AML-193 (cell line): ENCODE measurements at places on chromosomes 1 and 21.
A peak's percentile ranks its signal among the peaks of the same experiment; 100 is the strongest.

- DNase-seq = no peak
These were observed 122.5 kb upstream of the ZBTB40 start for GRCh38 chr1:22329148-22329515.

DNA sequence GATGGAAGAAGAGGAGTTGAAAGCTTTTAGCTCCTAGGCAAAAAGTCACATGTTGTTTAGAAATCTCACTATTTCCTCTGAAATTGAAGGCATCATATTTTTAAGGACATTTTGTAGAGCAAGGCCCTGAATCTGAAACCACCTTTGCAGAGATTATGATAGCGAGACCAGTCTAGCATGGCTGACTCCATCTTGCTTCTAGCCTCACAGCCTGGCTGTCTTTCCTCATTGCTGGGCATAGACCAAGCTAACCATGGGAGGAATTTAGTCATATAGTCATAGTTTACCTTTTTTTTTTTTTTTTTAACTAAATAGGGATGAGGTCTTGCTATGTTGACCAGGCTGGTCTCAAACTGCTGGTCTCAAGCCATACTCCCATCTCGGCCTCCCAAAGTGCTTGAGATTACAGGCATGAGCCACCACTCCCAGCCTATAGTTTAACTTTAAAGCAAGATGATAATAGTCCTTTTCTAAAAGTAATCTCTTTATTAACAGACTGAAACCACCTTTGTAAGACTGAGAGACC is 42.2 kb upstream of the ZNF326 start:
- no peak for DNase-seq

DNA sequence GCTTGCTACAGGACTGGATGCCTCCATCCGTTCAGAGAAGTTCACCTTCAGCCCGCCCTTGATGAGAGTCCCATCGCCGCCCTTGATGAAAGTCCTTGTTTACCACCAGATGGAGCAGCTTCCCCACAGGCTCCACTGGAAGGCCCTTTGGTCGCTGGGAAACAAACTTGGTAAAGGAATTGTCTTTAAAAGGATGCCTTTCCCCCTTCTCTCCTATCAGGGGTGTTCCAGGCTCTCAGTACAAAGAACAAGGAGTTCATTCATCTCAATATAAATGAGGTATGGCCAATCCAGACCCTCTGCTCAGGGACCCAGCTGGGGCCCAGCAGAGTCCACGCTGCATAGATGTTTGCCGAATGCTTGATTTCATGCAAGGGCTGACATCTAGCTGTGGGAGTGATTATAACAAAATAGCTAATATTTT is 50.8 kb downstream of the CAPN9 start:
- peak; percentile 30 for DNase-seq

- DNase-seq = no peak
These were observed 8.5 kb downstream of the SSR2 start for GRCh38 chr1:156012051-156012817.

DNA sequence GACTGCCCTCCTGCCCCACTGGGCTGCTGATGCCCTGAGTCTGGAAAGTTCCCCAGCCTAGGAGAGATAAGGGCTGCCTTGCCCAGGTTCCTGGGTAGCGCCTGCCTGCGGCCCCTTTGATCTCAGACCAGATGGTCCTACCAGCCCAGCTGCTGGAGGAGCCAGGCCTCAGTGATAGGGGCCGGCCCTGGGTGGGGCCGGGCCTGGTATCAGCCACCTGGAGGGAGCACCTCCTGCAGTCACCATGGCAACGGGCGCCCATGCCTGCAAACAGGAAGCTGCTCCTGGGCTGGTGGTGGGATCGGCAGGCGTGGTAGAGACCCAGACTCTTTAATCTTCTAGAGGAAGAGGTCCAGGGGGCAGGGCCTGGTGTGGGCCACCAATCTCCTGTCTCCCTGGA is 119.7 kb upstream of the WNT4 start:
- no peak for DNase-seq

- no peak for DNase-seq
These were observed 104.1 kb upstream of the HNRNPU start for GRCh38 chr1:244968471-244968871.

DNA sequence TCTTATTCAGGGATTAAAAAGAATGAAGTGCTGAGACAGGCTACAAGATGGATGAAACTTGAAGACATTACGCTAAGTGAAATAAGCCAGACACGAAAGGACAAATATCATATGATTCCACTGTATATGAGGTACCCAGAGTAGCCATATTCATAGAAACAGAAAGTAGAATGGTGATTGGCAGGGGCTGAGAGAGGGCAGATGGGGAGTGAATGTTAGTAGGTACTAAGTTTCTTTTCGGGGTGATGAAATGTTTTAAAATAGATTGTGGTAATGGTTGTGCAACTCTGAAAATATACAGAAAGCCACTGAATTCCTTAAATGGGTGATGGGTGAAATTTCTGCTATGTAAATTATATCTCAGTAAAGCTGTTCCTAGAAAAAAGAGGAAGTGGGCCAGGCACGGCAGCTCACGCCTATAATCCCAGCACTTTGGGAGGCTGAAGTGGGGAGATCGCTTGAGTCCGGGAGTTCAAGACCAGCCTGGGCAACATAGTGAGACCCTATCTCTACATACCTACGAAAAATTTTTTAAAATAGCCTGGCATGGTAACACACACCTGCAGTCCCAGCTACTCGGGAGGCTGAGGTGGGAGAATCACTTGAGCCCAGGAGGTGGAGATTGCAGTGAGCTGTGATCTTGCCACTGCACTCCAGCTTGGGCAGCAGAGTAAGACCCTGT is 15.9 kb downstream of the SLC27A3 start:
- peak; percentile 99 for DNase-seq

GRCh38 chr1:38613996-38614395 is 245.6 kb downstream of the RRAGC start:
- DNase-seq = no peak

DNA sequence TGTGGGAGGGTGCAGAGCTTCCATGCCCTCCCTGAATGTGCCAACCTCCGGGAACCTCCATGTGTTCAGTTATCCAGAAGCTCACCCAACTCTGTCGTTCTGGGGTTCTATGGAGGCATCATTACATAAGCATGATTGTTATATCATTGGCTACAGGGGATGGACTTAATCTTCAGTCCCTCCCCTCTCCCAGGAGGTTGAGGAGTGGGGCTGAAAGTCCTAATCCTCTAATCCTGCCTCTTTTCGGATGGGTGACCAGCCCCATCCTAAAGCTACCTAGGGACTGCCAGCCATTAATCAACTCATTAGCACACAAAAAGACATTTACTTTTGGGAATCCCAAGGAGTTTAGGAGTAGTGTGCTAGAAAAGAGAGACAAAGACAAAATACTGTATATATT is 32.0 kb upstream of the PSEN2 start:
- DNase-seq = no peak

GRCh38 chr1:211928993-211929637 is 98.6 kb upstream of the LPGAT1 start:
- DNase-seq = peak; percentile 66

DNA sequence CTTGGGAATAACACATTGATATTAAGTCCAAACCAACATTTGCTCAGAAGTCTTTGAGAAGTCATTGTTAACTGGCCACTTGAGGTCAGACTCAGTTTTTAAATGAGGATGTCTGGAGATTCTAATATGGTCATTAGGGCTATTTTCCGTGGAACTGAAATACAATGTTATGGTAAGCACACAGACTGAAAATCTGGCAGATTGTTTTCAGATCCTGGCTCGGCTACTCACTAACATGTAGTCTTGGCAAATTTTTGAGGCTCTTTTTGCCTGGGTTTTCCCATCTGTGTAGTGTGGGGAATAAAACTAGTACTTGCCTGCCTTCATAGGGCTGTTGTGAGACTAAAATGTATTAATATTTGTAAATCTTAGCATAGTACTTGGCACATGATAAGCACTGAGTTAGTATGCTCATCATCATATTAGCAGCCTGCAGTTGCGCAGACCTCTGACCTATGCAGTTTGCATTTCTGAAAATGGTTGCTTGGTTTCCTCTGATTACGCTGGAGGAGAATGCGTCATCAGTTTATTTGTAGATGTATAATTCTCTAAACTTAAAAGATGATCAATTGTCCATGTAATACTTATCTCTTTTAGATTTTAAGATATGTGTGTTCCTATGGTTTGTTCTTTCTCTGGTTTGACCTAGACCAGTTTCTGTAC is 100.8 kb downstream of the C1orf21 start:
- DNase-seq = no peak

DNA sequence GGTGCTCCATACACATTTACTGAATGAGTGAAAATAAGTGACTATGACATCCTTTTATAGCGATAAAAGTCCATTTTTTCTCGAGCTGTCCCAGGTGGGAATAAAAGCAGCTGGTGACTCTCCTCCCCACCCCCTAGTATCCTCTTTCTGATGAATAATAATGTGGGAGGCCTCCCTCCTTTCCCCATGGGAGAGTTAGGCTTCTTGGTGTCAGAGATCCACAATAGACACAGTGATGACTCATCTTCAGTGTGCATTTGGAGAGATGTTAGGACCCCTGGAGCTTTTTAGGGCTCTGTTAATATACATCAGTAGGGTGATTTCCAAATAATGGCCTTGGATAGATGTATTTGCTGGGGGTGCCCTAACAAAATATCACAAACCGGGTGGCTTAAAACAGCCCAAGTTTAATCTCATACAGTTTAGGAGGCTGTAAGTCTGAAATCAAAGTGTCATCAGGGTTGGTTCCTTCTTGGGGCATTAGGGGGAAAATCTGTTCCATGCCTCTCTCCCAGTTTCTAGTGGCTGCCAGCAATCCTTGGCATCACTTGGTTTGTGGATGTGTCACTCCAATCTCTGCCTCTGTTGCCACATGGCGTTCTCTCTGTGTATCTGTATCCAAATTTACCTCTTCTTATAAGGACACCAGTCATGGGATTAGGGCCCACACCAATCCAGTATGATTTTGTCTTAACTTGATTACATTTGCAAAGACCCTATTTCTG is 4.4 kb upstream of the PHC2 start:
- DNase-seq = no peak

GRCh38 chr1:147266381-147266780 is 23.9 kb downstream of the CHD1L start:
- no peak for DNase-seq

- DNase-seq = no peak
These were observed 12.3 kb downstream of the KAZN start for GRCh38 chr1:14610761-14611160.
